ENCODE measurements at places on chromosomes 16 and 17.

DNA sequence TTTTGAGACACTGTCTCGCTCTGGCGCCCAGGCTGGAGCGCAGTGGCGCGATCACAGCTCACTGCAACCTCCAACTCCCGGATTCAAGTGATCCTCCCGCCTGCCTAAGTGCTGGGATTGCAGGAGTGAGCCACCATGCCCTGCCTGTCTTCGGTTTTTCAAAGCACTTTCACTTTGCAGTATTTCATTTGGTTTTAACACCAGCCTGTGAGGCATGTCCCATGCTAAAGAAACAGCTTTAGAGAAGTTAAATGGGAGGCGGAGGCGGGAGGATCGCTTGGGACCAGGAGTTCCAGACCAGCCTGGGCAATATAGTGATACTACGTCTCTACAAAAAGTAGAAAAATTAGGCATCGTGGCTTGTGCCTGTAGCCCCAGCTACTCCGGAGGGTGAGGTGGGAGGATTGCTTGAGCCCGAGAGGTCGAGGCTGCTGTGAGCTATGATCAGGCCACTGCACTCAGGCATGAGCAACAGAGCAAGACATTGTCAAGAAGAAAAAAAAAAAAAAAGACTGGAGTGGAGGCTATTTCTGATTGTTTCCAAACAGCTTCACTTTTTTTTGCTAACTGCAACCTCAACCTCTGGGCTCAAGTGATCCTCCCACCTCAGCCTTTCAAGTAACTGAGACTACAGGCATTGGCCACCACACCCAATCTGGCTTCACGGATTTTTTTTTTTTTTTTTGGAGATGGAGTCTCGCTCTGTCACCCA, 1.3 kb downstream of the METTL23 start:
- no peak for DNase-seq

DNA sequence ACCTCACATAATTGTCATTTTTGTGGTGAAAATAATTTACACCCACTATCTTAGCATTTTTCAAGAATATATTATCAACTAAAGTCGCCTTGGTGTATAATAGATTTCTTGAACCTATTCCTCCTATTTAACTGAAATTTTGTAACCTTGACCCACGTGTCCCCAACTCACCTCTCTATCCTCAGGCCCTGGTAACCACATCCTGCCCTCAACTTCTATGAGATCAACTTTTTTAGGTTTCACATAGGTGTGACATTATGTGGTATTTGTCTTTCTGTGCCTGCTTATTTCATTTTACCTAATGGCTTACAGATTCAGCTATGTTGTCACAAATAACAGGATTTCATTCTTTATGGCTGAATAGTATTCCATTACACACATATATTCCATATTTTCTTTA, 73.0 kb upstream of the CNTNAP4 start:
- DNase-seq, result no peak

DNA sequence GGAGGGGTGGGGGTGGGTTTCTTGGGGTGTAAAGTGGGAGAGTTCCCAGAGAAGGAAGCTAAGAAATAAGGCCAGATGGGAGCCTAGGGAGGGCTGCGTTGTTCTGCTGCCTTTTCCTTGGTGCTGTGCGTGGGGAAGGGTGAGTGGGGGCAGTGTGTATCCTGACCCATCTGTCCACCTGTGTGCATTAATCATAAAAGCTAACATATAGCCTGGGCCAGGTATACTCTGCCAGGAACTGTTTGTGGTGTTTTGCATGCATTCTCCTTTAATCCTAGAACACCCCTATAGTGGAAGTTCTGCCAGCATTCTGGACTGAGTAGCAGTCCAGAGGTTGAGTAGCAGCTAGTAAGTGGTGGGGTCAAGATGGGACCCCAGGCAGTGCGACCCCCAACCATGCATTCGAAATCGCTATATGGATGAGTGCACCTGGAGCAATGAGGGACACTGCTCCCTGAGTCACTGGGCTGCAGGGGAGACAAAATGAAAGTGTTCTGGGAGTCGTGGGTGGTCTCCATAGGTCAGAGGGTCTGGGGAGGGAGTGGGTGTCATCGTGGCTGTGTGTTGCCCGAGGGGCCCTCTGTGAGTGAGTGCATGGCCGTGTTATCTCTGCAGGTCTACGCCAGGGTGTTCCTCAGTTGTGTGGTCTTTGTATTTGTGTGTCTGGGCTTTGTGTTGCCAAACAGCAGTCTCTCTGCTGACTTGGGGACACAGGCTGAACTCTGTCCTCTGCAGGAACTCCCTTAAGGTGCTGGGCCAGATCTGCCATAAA, 1.3 kb downstream of the ERBB2 start:
- no peak for DNase-seq

DNA sequence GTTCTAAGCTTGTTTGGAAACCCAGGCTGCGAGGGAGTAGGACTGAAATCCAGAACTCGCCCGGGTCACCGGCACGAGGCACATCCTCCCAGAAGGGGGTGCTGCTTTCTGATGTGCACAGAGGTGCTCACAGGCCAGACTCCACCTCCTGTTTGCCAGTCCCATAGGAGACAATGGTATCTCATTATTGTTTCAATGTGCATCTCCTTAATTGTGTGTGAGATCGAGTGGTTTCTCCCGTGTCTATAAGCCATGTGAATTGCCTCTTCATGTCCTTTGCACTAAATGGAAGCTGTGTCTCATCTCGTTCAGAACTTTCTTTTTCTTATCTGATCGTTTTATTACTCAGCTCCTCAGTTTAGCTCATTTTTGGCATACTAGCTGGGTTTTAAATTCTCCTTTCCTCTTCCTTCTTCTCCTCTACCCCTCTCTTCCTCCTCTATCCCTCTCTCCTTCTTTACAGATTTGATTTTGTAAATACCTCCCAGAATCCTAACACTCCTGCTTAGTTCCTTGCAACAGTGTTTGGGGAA, 32.1 kb upstream of the PRKCB start:
- no peak for DNase-seq

DNA sequence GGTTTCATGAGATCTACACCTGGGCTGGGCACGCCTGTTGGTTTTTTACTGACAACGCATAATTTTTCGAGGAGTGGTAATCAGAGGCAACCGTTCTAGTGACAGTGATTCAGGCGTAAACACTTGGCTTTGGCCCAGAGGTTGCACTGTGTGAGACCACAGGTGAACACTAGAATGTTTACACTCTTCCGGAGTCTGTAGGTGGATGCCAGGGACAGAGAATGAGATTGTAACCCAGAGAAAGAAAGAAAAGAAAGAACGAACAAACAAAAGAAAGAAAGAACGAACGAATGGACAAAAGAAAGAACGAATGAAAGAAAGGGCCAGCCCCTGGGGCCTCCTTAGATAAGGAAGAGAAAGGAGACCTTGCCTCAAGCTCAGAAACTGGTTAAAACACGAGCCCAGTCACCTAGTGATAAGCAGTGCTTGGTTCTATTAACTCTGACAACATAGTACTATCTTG, 113.2 kb downstream of the PRKCB start:
- no peak for DNase-seq

- no peak for DNase-seq
Measured at GRCh38 chr17:47728214-47728877, 4.7 kb upstream of the TBX21 start.

- DNase-seq, result no peak
Measured at GRCh38 chr17:80441133-80441578, 26.2 kb downstream of the ENDOV start.

DNA sequence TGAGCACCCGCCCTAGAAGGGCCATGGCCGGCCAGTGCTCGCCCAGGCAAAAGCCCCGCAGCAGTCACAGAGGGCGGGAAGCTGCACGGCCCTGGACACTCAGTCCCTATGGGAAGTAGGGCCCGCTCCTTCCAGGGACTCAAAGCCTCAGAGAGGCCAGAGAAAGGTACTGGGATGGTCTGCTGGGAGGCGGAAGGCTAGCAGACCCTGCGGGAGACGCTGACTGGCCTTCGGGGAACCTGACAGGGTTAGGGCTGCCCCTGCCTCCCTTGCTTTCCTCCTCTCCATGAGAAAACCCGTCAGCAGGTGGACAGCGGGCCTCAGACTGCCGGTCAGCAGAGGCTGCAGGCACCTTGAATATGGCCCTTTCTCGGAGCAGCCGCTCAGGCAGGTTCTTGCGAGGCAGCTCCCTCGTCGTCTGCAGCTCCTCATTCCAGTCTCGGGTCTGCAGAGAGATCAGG, 11.5 kb downstream of the CLUH start:
- DNase-seq, result no peak

DNA sequence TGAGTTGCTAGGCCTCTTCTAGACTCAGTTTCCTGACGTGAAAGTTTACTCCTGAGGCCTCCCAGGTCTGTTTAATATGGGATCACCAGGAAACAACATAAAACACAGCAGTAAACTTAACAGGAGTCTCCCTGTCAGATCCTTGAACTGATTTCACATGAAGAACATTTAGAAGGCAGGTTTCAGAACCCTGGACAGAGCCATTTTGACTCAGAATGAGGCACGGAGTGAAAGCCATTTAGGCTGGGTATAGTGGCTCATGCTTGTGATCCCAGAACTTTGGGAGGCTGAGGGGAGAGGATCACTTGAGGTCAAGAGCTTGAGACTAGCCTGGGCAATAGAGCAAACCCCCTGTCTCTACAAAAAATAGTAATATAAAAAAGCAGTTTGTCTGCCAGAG, 289.1 kb downstream of the CA10 start:
- DNase-seq, result no peak

- no peak for DNase-seq
Measured at GRCh38 chr17:83176623-83177583, 97.5 kb downstream of the METRNL start.

GRCh38 chr16:59459806-59460205, 725.7 kb upstream of the GOT2 start:
- no peak for DNase-seq

GRCh38 chr17:37787055-37787757, 42.3 kb upstream of the HNF1B start:
- DNase-seq, result no peak

DNA sequence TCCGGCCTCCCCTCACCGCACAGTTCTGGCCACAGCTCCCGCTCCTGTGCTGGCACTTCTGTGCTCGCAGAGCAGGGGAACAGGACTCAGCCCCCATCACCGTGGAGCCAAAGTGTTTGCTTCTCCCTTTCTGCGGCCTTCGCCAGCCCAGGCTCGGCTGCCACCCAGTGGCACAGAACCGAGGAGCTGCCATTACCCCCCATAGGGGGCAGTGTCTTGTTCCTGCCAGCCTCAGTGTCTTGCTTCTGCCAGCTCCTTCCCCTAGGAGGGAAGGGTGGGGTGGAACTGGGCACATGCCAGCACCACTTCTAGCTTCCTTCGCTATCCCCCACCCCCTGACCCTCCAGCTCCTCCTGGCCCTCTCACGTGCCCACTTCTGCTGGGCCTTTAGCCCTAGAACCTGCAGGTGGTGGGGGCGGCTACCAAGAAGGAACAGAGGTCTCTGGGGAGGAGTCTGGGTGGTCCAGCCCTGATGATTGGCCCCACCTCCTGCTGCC, 645 bp upstream of the ELMO3 start:
- DNase-seq, result no peak

- DNase-seq, result no peak
Measured at GRCh38 chr17:19513897-19514488, 19.7 kb upstream of the SLC47A1 start.

DNA sequence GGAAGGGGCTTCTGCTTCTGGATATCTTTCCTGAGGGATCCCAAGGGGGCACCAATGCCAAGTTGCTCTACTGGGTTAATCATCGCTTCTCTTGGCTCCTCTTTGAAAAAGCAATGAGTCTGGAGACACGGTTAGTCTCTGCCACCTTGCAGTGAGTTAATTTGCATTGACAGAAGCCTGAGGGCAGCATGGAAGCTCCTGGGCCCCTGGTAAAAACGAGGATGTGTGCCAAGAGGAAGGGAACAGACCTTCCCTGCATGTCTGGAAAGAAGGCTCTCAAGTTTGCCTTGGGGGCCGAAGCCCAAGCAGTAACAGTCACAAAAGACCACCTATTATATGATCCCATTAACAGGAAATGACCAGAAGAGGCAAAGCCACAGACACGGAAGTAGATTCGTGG, 86.7 kb downstream of the IRX5 start:
- no peak for DNase-seq

GRCh38 chr16:1333149-1333812, at the start of gene BAIAP3:
TSS of gene BAIAP3 (plus strand) at chr16:1333645. CDS start at chr16:1338550, 4,905 bp downstream.
- DNase-seq, result no peak

- DNase-seq, result no peak
Measured at GRCh38 chr16:53913099-53913870, 209.3 kb downstream of the FTO start.

- no peak for DNase-seq
Measured at GRCh38 chr17:82390015-82390859, 18.7 kb downstream of the UTS2R start.

- DNase-seq, result no peak
Measured at GRCh38 chr17:57861000-57861789, 11.4 kb upstream of the MRPS23 start.

GRCh38 chr16:1152123-1152638, 725 bp upstream of the CACNA1H start:
- no peak for DNase-seq

DNA sequence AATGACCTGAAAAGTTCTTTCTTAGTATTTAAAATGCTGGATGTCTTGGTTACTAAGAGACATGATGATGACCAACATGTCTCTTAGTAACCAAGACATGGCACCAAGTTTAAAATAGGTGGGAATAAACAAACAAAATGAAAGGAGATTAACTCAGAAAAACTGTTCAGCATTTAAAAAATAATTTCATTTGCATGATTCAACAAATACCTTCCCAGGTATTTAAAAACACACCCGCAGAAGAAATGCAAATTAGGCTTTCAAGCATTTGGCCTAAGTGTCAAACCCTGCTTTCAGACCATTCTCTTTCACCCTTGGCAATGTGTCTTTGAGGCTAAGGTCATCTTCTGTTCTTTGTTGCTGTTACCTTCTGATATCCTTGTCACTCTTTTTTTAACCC, 91.4 kb upstream of the CORO6 start:
- DNase-seq, result no peak
